ENCODE measurements at places on chromosomes 16 and 17.

DNA sequence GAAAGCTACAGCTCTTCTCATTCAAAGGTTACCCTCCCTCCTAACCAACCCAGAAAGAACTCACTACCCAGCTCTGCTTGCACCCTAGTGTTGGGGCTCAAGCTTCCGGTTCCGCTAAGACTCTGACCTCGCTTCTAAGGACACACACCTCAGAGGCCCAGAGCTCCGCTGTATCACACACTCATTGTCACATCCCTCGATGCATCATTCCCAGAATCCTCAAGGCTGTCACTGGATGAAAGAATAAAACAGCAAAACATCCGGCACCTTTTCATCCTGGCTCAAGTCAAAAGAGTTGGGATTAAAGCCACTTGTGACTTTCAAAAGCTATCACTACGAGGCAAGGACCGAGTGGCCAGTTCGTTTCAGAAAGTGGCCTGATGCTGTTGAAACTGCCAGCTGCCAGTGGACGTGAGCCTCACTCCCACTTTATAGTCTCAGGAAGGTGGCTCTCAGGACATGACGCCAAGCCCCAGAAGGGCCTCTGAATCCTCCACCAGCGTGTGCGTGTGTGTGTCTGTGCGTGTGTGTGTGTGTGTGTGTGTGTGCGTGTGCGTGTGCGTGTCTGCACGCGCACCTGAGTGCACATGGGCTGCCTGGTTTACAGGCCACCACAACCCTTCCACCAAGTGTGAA is 29.0 kb downstream of the ZFHX3 start:
- DNase-seq: no peak

DNA sequence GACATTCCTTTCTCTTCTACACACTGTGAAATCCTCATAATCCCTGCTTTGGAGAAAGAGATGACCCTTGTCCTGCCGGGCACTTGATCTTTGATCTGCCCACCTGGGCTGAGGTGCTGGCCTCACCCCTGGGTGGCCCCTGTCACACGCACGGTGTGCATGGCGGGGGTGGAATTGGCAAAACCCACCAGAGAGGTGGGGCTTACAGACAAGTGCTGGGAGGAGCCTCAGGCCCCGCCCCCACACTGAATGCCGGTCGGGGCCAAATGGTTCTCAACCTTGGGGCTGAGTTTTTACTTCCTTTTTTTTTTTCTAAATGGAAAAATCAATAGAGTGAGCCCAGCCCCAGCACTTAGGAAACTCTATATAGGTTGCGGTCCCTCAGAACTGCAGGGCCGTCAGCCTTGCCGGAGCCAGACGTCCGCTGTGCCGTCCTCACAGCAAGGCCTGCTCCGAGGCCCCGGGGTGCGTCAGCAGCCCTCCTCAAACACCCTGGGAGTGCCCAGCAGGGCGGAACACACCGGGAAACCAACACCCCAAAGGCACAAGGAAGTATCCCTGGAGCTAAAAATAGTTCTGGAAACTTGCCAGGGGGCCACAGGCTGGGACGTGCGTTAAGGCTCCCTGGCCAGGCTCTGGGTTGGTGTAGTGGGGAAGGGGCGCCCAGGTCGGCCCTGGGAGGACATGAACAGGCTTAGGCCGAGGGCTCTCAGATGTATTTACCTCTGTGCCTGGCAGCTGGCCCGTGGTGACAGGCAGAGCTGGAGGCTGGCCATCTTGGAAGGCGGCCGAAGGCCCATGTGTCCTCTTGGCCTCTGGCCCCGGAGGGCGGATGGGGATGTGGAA is 11.0 kb downstream of the GPRC5C start:
- DNase-seq: no peak

GRCh38 chr17:33739714-33740113 is 446.6 kb upstream of the ASIC2 start:
- DNase-seq: no peak

GRCh38 chr16:49515016-49515565 is 141.5 kb downstream of the C16orf78 start:
- DNase-seq: no peak

DNA sequence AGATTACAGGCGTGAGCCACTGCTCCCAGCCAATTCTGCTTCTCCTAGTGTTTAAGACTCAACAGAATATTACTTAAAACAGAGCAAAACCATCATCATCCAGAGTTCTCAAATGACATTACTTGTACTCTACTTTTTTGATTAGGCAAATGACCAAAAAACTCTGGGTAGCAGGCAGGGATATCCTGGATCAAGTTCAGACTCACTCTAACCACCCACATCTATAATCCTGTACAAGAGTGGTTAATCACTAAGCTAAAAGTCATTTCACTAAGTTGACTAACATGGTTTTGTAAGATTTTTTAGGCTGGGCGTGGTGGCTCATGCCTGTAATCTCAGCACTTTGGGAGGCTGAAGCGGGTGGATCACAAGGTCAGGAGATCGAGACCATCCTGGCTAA is 6.8 kb downstream of the NAE1 start:
- no peak for DNase-seq

All from T-cell (primary cell).